ENCODE measurements at places on chromosomes 11 and 22. TPM values are rescaled to one million over a fixed set of nuclear protein-coding genes. Genes with fewer than 3 reads are reported as not detected.

MMP7 gene
- polyA plus RNA-seq: 35.2 TPM

LRRN4CL gene
- 0.75 TPM for polyA plus RNA-seq

KLHDC7B gene
- 23.4 TPM for polyA plus RNA-seq

GAL gene
- 10.0 TPM for polyA plus RNA-seq

HSPB2 gene
- 2.4 TPM for polyA plus RNA-seq

PATE4 gene
- 0.11 TPM for polyA plus RNA-seq

MMP13 gene
- 0.75 TPM for polyA plus RNA-seq

LRRC4C gene
- 0.30 TPM for polyA plus RNA-seq

NTM gene
- 0.18 TPM for polyA plus RNA-seq

OR52K2 gene
- not detected for polyA plus RNA-seq

SCN2B gene
- polyA plus RNA-seq: 0.73 TPM

C11orf98 gene
- polyA plus RNA-seq: 152 TPM

DDIAS gene
- 2.3 TPM for polyA plus RNA-seq

H19 gene
- polyA plus RNA-seq: 102 TPM

P2RY2 gene
- 0.75 TPM for polyA plus RNA-seq

ME3 gene
- 9.5 TPM for polyA plus RNA-seq

Data from thymus (tissue), 14 donors.